ENCODE measurements at places on chromosomes 7 and 10.

- DNase-seq, result no peak
Measured at GRCh38 chr10:81109200-81109752, 571.6 kb downstream of the SH2D4B start.

GRCh38 chr10:49560526-49560925 lies 21.6 kb upstream of the ERCC6 start:
- no peak for DNase-seq

DNA sequence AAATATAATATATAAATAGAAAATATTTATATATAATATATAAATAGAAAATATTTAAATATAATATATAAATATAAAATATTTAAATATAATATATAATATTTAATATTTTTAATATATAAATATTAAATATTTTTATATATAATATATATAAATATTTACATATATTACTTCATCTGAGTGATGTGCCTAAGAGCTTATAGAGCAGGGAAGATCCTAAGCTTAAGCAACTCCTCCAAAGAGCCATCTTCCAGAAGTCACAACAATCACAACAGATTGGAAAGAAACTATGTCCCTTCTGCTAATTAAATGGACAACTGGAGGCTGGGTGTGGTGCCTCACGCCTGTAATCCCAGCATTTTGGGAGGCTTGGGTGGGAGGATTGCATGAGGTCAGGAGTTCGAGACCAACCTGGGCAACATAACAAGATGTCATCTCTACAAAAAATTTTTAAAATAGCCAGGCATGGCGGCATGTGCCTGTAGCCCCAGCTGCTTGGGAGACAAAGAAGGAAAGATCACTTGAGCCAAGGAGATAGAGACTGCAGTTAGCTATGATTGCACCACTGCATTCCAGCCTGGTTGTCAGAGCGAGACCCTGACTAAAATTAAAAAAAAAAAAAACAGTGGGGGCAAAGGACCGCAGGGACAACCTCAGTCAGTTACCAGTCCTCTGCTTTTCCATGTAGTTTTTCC lies 198.7 kb downstream of the SKIDA1 start:
- DNase-seq, result no peak

- DNase-seq, result no peak
Measured at GRCh38 chr7:47336472-47337425, 245.2 kb downstream of the TNS3 start.

- DNase-seq, result no peak
Measured at GRCh38 chr10:48192881-48193450, 81.5 kb downstream of the FRMPD2 start.

DNA sequence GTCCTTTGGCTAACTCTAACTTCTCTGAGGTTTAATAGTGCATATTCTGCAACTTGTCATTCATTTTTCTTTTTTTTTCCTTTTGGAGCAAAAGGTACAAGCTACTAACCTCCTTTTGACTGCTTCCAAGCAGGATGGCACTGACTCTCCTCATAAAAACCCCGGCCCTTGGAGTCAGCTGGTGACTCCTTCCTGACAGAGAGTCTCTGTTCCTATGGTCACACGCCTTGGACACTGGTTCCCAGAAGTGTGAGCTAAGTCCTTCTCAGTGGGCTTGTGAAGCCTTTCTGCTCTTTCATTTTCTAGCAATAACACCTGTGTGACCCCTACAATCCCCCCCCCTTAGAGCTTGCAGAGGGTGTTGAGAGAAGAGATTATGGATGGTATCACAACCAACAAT lies 21.7 kb downstream of the DOCK4 start:
- no peak for DNase-seq

GRCh38 chr10:78202386-78202785 lies 168.7 kb downstream of the RPS24 start:
- no peak for DNase-seq

- DNase-seq, result no peak
Measured at GRCh38 chr10:128693493-128694131, 567.4 kb upstream of the MKI67 start.

- no peak for DNase-seq
Measured at GRCh38 chr10:78450807-78451485, 417.3 kb downstream of the RPS24 start.

DNA sequence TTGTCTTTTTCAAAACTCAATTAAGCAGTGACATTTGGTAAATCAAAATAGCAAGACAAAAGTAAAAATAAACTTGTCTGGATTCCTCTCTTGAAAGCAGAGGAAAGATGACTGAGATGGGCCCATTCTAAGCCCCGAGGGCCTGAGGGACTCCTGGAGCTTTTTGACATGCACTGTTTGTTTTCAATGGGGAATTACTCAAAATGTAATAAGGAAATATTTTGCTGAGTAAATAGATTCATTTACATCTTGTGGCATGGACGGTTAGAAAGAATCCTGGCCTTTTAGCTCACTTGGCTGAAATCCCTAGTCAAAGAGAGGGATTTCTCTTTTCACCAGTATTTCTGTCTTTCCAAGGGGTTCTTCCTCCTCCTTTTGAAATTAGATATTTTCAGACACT lies 108.0 kb downstream of the MKX start:
- no peak for DNase-seq

DNA sequence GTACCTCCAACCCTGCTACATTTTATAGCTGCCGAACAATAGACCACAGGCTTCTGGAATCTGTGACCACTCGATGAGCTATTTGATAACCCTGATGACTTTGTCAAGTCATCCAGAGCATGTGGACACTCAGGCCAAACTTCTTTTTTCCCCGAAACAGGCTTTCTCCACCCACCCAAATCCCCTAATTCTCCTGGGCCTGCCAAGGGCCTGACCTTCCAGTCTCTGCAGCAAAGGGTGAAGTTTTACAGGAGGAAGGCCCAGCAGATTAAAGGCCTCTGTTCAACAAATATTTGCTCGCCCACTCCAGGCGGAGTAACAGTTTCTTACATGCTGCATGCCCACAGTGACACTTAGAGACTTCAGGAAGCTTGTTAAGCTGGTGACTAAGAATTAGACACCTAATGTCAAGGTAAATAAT lies 2.0 kb downstream of the JCAD start:
- DNase-seq, result peak; percentile 28

DNA sequence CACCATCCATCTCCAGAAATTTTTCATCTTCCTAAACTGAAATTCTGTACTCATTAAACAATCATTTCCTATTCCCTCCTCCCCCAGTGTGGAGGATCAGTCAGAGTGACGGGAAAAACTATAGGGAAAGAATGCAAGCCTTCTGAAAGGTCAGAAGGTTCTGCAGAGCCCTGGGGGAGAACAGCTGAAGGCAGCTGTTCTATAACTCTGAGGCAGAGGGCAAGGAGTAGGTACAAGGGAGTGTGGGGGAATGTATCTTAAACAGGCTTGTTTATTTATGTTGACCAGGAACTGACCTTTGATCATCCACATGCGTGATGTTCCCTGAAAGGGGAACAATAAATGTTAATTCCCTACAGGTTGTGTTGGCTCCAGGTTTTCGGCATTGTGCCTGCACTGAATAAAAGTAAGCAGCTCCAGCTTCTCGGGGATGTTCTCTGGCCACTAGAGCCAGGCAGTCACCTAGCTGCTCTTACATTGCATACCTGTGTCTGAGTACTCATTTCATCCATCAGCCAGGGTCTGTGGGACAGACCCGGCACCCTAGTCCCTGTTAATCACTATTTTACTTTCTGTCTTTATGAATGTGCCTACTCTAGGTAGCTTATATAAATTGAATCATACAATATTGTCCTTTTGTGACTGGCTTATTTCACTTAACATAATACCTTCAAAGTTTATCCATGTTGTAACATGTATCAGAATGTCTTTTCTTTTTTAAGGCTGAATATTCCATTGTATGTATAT lies 5.8 kb downstream of the IFIT1 start:
- peak; percentile 32 for DNase-seq

GRCh38 chr7:159143780-159144757 lies 598 bp downstream of the VIPR2 start:
- no peak for DNase-seq

GRCh38 chr7:37187179-37187578 lies 261.5 kb downstream of the ELMO1 start:
- DNase-seq, result no peak

- no peak for DNase-seq
Measured at GRCh38 chr10:115941361-115941771, 331.6 kb downstream of the GFRA1 start.

DNA sequence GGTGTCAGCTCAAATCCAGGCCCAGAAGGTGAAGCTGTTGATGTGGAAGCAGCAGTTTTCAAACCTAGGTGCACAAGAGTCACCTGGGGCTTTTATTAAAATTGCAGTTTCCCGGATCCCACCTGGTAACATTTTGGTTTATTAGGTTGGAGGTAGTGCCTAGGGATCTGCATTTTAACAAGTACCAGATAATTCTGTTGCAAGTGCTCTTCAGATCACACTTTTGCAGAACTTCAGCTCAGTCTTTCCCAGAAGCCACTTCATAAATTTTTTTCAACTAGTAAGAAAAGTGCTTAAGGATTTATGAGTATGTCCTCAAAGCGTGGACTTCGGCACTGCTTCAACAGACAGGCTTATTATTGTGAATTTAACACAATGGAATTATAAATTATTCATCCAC lies 213.8 kb downstream of the ADRA2A start:
- DNase-seq, result no peak

GRCh38 chr7:18550574-18550973 lies 55.0 kb downstream of the HDAC9 start:
- no peak for DNase-seq

DNA sequence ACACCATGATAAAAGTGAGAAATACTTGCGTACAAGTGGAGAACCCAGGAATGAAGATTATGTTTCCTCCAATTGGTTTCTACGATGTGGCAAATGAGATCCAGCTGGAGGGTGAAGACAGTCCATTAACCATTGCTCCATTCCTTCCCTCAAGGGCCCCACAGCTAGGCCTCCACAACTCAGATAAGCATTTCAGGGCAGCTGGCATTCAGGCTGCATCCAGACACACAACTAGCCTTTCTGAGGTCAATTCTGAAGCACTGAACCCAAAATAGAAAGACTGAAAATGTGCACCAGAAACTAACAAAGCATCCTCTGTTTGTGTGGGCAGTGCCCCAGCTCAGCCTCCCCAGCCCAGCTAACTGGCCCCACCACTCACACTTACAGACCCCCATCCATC lies 94.8 kb downstream of the GSAP start:
- DNase-seq, result no peak
